ENCODE measurements at places on chromosomes 2 and 18.

DNA sequence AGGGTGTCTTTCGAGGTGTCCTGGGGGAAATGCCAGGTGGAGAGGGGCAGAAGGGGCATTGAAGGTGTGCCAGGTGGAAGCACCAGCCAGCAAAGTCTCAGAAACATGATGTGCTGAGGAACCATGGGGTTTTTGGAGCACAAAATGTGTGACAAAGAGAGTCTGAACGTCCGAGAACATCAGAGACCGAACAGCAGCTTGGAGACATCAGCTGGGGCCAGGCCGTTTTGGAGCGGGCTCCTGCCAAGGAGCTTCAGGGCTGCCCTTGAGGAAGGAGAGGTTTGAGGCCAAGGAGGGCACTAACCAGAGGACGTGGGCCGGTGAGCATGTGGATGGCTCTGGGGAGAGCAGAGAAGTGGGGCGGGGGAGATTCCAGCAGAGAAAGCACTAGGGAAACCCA lies 5.3 kb upstream of the MBP start:
- DNase-seq, result no peak

DNA sequence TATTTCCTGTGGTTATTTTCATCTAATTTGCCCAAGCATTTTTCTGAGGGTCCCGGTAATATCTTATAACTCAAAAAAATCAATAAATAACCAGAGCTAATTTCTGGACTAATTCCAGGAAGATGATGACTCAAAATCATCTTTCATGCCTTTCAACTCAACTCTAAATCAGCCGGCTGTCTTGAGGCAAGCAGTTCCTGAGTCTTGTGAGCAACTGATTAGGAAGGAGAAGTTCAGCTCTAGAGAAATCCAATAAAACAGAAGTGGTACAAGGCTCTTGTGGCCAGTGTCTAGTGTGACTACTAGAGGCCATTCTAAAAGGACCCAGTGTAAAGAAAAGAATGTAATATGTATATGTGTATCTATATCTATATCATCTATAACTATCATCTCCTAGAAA lies 890.4 kb downstream of the TRIB2 start:
- DNase-seq, result no peak

GRCh38 chr2:6917761-6918421 lies 679 bp downstream of the RNF144A start:
- no peak for DNase-seq

DNA sequence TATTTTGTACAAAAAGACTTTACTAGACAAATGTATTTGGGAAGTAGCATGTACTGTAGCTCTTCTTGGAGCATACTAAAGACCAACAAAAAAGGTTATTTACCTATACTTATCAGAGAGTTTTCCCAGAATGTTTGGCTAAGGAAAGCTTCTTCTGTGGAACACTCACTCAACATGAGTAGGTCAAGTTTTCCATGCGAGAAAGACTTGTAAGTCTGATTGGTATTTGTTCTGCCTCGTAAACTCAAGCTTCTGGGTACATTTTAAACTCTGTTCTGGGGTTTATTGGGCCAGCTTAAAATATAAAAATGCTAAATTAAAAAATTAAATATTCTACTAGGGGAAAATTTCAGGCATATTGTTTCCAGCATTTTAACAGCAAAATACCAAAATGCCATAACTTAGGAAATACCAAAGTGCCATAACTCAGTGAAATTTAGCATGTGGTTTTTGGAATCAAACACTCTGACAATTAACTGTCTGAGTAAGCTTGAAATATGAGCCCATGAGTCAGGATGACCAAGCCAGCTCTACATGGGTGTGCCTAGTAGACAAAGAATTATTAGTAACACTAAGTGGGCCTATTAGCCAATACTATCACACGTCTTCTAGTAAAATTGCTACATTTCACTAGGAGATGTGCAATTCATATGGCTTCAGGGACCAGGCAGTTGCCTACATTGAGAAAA lies 47.3 kb upstream of the SERPINE2 start:
- no peak for DNase-seq

- DNase-seq, result no peak
These were observed 393.3 kb upstream of the CYRIA start for GRCh38 chr2:17058772-17059402.

DNA sequence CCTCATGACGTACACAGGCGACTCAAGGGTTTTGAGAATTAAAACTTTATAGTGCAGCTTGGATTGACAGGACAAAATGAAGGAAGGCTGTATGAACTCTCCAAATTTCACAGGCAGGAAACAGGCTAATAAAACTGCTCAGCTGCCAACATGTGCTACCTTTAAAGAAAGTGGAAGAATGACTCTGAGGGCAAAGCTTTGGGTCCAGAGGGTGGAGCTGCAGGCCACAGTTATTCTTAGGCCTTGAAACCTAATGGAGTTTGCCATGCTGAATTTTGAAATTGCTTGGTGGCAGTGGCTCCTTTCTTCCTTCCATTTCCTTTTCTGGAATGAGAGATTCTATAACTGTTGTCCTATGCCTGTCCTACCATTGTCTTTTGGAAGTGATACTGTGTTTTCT lies 34.8 kb downstream of the HAT1 start:
- DNase-seq, result no peak

- no peak for DNase-seq
These were observed 273.7 kb downstream of the SLC4A3 start for GRCh38 chr2:219901155-219901554.

DNA sequence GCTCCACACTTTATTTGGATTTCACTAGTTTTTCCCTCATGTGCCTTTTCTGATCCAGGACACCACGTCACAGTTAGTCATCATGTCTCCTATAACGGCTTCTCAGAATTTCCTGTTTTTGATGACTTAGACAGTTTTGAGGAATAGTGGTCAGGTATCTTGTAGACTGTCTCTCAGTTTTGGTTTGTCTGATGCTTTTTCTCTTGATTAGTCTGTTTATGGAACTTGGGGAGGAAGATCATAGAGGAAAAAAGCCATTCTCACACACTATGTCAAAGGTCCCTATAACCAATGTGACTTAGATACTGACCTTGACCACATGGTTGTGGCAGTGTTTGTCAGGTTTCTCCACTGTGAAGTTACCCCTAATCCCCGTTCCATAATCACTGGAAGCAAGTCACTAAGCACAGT lies 89.0 kb downstream of the RAPH1 start:
- no peak for DNase-seq

DNA sequence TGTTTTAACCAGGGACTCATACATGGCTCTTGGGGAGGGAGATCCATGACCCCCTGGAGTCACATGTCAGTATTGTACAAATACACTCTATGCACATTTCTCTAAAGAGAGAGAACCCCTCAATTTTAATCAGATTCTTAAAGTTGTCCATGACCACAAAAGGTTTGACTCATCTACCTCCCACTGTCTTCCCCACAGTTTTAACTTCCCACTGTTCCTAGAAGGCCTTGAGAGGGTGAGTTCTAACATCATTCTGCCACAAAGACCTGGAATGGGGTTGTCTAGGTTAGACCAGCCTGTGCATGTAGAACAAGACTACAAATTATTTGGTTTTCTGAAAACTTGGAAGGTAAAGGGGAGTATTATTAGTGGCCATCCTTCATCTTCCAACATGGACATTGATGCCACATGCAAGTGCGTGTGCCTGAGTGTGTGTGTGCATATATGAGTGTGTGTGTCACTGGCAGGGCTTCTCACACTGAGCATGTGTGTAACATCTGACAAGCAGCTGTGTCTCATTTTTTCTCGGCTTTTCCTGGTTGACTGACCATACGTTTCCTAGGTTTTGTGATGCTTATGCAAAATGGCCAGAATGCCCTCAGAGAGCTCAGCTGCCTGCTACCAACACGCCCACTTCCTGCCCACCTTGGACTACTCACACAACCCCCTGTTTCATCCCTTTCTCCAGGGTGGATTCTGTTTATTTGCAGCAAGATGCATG lies 94.6 kb upstream of the LGALSL start:
- DNase-seq, result no peak

GRCh38 chr2:214004463-214004862 lies 406.4 kb upstream of the VWC2L start:
- DNase-seq, result no peak

DNA sequence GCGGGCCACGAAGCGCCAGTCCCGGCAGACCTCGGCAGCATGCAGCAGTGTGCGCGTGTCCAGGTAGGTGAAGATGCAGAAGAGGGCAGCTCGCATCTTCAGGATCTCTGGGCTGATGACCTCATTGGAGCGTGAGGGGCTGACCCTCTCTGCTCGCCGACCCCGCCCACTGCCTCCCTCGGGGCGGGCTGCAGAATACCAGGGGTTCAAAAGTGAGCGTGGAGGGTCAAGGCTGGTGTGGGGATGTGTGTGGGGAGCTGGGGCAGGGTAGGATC lies 20.0 kb downstream of the FBXO41 start:
- DNase-seq, result no peak

- no peak for DNase-seq
These were observed 26.4 kb downstream of the SLC66A2 start for GRCh38 chr18:79924814-79925731.

DNA sequence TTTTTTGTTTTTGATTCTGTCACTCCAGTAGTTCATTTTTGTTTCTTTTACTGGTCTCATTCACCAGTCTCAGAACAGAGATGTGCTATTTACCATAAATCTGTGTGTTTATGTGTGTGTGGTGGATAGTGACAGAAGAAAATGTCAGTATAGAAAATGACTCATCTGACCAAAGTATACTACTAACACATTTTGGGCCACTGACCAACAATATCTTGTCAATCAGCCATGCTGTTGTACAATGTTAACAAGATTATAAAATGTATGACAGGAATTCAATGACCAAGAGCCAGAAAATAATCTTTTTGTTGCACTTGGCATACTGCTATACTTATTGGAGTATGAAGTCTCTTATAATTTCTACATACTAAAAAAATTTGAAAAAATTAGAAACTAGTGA lies 1081.4 kb upstream of the NRXN1 start:
- DNase-seq, result no peak

GRCh38 chr18:35460736-35461161 lies 37.0 kb downstream of the INO80C start:
- no peak for DNase-seq

All from stimulated activated CD8-positive, alpha-beta memory T cell treated with anti-CD3 and anti-CD28 coated beads, Interleukin-2, amount 100 ng/mL, for 1 hour (primary cell).